ENCODE measurements at places on chromosomes 6 and 20.

DNA sequence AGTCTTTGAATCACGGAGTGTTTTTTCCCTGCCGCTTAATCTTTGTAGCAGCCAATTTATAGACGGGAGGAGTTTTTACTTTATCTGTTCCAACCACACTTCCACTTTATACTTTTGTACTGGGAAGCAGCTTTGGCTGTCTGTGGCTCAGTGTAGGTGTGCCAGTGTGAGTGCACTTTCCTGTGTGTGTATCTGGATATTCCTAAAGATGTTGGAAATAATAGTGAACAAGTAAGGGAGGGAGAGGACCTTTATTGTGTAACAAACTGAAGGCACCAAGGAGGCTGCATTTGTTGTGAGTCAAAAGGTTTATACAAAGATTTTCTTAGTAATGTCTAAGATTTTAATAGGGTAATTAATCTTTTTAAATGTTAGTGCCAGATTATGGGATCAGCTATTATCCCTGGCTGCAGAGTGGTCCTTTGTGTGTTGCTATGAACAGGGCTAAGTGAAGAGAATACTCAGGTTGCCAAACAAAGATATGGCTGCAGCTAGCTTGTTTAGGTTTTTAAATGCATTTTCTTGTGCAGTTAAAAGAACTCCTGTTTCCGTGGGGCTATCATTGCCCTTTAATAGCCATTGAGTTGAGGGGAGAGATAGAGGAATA, 226.3 kb downstream of the RNF144B start:
- no peak for DNase-seq

- DNase-seq: no peak
Measured at GRCh38 chr6:133787859-133788505, 100.9 kb upstream of the TCF21 start.

DNA sequence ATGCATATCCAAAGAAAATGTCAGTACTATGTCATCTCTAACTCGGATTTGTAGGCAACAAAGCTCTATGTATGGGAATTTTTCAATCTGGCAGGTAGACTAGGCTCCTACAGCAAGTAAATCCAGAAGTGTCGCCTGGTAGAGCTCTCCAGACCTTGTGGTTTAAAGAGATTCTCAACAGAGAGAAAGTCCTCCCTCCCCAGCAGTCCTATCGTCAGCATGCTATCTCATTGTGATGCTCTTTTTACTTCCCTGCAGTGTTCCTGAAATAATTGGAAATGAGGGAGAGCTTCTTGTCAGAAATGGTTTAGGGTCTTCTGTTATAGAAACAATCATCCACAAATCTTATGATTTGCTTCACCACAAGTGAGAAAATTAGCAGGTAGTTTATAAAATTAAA, 395.4 kb downstream of the FRK start:
- DNase-seq: no peak

- DNase-seq: no peak
Measured at GRCh38 chr6:51323056-51323455, 504.4 kb downstream of the TFAP2B start.

- DNase-seq: no peak
Measured at GRCh38 chr6:307874-308273, 15.6 kb downstream of the DUSP22 start.

- no peak for DNase-seq
Measured at GRCh38 chr6:145783796-145784195, 30.8 kb downstream of the FBXO30 start.

DNA sequence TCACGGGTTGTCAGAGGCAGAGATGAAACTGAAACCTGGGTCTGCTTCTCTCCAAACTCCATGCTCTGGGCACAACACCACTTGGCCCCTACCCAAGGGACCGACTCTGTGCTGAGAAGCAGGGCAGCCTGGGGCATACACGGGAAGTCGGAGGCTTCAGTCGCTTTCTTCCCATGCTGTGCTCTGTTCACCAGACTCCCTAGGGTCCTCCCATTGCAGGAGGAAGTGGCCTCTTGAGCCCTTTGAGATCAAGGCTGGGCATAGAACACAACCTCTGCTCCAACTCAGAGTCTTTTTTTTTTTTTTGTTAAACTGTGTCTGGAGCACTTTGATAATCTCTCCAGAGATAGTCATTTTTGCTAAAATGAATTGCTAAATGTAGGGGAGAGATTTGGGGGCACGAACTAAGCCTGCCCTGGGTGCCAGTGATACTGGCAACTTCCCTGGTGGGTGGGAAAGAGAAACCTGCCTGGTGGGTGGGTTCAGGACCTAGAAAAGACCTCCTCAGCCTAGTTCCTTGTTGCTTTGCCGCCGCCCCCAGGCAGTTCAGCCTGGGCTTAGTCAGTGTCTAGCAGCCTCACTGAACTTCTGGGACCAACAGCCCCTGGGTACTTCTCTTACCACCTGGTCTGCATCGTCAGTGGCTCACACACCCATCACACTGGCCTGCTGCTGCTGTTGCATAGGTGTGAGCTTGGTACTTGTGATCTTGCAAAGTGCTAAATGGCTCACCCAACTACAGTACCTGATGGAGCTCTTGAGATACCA, 62.0 kb downstream of the PPP1R14C start:
- DNase-seq: no peak

GRCh38 chr6:136783495-136784270, 8.6 kb downstream of the MAP3K5 start:
- no peak for DNase-seq

DNA sequence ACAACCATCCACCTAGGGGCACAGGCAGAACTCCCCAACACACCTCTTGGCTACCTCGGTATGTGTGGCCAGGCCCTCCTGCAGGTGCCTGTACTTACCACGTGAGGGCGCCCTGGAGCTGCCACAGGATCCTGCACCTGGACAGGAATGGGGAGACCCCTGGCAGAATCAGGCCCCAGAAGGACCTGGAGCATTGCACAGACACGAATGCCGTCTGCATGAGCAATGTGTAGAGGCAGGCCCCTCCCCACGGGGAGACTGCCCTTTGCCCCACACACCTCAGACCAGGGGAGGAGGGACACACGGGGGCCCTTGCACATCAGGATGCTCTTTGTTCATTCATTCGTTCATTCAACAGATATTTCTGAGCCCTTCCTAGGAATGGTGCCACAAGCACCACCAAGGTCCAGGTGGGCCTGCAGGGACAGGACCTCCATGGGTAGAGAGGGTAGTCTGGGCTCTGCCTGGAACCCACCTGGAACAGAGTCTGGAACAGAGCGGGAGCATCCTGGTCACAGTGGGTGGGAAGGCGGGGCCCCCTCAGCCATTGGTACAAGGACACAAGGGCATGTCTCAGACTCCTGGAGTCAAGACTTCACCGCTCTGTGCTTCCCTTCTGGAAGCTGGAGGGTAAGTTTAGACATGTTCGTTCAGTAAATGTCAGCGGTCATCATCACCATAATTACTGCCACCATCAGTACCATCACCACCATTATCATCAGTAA, 32.3 kb downstream of the YTHDF1 start:
- no peak for DNase-seq

- DNase-seq: no peak
Measured at GRCh38 chr20:41222703-41223102, 85.4 kb downstream of the PLCG1 start.

DNA sequence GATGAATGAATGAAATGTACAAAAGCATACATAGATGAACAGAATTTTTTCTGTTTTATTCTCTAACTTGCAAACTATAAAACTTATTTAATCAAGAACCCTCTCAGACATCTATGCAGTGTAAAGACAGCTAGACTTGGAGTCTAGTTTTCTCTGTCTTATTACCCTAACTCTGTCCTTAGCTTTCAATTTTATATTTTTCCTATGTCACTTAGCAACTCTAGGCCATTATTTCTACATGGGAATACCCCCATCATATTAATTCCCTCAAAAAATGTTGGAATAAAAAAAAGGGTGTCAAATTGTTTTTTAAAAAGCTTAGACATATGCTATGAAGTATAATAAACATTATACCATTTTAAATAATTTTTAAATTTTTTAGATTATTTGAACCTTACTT, 1.2 kb downstream of the RHAG start:
- DNase-seq: no peak

DNA sequence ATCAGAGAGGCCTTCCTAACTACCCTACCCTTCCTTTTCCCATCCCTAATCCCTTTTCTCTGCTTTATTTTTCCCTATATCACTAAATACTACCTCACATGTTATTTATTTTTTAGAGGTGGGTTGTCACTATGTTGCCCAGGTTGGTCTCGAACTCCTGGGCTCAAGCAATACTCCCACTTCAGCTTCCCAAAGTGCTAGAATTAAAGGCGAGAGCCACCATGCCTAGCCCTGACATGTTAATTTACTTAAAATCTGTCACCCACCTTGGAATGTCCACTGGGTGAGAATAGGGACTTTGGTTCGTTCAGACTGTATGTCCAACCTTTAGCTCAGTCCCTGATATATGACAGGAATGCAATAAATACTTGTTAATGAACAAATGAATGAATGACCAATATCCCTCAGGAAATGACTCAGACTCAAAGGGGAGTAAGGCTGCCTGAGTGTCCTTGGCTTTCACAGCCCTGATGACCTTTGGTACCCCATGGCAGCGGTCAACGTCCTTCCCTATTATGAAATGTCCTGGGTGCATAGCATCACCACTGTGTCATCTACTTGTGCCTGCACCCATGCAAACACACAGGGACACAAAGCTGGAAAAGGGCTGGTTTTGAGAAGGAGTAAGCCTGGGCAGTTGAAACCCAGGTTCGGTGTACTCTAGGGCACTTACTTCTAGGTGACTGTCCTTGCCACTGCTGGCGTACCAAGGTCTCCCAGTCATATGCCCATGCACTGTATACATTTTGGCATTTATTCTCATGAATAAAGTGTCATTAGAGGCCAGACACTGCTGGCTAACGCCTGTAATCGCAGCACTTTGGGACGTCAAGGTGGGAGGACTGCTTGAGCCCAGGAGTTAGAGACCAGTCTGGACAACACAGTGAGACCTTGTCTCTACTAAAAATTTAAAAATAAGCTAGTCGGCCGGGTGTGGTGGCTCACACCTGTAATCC, 26.5 kb downstream of the BCL2L1 start:
- DNase-seq: no peak

DNA sequence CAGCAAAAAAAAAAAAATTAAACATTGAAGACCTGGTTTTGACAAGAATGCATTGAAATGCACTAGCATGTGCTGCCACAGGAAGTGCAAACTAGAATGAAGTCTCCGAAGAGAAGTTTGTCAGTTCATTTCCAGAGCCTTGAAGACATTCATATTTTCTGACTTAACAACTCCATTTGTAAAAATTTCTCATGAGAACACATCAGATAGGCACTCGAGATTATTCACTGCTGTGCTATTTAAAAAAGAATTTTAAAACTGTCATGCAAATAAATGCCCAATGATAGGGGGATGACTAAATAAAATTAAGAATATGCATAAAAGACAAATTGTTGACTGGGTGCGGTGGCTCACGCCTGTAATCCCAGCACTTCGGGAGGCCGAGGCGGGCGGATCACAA, 394.6 kb upstream of the JARID2 start:
- no peak for DNase-seq

DNA sequence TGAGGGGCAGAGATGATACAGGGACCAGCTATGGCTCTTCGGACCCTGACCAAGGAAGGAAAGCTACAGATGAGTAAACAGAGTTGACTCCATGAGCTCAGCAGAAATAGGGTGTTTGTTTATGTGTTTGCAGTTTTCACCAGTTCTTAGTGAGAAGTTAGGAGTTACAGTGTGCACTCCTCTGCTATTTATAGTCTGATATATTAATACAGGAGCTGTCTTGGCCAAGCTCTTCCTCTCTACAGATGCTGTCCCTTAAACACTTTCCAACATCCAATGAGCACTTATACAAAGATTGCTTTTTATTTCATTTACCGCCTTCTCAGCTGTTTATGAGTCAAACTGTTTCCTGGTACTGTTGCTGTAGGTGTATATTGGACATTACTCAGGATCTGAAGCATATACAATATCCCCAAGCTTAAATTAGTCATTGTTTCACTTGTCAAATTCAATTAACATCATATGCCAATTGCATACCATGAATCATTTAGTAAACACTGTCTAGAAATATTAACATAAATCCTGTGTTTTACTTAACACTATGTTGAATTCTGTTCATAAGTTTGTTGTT, 618.0 kb downstream of the PRKN start:
- no peak for DNase-seq

GRCh38 chr6:163128324-163128723, 286.2 kb upstream of the QKI start:
- no peak for DNase-seq

DNA sequence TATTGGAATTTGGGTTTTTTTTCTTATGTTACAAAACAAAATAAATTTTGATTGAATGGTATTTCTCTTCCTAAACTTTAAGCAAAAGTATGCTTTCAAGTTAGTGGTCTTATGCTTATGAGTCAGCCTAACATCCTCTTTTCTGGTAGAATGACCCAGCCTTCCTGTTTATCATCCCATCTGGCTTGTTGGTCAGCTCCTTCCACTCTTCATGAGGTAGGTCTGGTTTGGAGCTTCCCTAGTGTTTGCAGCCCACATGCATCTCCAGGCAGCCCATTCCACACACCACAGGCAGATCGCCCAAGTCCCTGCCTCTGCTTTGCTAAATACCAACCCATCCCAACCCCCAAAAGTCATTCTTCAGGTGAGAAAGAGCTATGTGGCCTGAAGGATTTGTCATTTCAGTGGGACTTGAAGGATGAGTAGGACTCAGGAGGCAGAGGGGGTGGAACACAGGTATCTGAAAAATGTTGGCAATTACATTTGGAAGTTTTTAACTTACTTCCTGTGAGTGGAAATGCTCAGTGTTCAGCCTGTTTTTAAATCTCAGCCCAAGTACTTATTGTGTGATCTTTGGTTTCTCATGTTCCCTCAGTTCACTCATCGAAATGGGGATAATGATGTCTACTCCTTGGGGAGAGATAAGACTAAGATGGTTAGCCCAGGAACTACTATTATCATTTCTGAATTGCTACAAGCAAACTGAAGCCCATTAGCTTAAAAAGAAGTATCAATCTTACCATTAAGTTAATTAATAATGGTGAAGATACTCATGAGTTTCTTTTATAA, 294.0 kb downstream of the ADGB start:
- DNase-seq: no peak

GRCh38 chr6:109313139-109313538, 69.1 kb downstream of the CD164 start:
- no peak for DNase-seq

DNA sequence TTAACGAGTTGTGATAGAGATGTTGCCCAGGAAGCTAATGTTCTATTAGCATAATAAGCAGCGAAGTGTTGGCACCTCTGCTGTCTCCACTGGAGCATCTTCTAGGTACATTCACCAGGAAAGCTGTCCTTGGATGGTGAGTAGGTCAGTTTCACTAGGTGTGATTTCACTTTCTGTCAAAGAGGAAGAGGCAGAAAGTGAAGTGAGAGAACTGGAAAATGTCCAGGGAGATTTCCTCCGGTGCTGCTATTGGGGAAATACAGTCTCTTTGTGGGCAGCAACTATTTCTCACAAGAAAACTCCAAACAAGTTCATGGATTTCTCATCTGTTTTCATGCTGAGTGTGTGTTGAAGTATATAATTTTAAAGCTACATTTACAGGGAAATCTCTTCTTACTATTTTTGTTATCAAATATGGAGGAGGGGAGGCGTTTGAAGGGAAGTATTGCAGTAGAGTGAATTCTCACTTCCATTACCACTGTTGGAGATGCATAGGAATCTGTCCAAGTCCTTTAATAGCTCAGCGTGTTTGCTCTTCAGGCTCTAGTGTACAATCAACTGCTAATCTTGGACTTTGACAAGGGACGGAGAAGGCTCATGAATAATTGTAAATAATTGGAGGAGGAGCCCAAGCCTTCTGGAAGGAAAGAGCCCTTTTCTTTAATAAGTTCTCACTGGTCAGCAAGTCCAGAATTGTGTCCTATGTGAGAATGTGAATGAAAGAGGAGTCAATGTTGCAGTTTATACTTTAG, 16.1 kb upstream of the TSBP1 start:
- no peak for DNase-seq

- no peak for DNase-seq
Measured at GRCh38 chr6:40438246-40438887, 148.8 kb downstream of the LRFN2 start.

GRCh38 chr6:166618251-166618650, 8.8 kb downstream of the RPS6KA2 start:
- DNase-seq: no peak

Measured in activated naive CD8-positive, alpha-beta T cell treated with anti-CD3 and anti-CD28 coated beads, Interleukin-2, amount 50 U/mL, for 16 hours (primary cell).